AG10803 (cell line): ENCODE measurements at places on chromosomes 4 and X.

- no peak for DNase-seq
Measured at GRCh38 chrX:120016068-120016441, 61.4 kb downstream of the RHOXF2B start.

- DNase-seq, result peak; percentile 29
Measured at GRCh38 chrX:107673933-107674479, 45.7 kb downstream of the PRPS1 start.

GRCh38 chr4:1928356-1929239, 57.4 kb downstream of the NSD2 start:
- DNase-seq, result no peak

GRCh38 chr4:140595065-140595464, 26.3 kb upstream of the UCP1 start:
- peak; percentile 5 for DNase-seq

DNA sequence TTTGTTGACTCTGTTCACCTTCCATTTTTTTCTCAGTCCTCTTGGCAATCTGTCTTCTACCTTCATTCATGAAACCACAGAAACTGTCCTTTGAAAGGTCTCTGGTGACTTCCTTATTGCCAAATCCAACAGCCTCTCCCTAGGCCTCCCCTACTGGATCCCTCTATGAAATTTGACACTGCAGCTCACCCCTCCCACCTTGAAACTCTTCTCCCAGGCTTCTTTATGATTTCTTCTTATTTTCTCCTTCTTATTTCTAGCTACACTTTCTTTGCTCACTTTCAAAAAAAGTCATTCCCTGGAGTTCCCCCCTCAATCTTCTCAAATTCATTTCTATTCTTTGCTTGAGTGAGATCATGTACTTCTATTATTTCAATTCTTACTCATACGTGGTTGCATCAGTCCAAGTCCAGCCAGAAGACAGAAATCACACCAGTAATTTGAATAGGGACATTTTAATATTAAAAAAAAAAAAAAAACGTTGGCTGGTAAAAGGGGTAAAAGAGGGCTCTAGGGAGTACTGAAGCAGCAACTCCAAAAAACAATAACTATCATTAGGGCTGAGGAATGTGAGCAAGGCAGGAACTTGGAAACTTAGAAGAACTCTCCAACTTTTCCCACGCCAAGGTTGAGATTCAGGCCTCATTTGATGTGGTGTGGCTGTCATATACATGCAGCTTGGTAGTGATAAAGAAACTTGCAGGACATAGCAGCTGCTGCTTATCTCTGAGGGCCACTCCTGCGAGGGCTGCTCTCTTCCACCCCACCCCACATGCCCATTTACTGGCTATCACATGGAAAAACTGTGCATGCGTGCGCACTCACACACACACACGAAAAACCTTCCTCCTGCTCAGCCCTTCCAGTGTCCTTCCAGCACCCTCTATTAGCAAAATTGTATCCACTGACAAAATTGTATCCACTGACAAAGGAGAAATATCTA, 169.8 kb upstream of the GALNT7 start:
- DNase-seq, result peak; percentile 32

DNA sequence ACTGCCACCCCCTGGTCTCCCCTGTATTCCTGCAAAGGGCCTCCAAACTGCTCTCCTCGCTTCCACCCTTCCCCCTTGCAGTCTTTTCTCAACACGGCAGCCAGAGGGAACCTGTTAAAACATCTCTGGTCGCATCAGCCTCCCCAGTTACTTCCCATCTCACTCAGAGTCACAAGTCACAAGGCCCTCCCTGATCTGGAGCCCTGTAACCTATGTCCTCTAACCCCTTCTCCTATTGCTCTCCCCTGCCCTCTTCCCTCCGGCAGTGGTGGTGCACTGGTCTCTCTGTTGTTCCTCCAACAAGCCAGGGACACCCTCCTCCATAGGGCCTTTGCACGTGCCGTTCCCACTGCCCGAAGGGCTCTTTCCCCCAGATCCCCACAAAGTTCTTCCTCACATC, 73.2 kb downstream of the SH3KBP1 start:
- no peak for DNase-seq

DNA sequence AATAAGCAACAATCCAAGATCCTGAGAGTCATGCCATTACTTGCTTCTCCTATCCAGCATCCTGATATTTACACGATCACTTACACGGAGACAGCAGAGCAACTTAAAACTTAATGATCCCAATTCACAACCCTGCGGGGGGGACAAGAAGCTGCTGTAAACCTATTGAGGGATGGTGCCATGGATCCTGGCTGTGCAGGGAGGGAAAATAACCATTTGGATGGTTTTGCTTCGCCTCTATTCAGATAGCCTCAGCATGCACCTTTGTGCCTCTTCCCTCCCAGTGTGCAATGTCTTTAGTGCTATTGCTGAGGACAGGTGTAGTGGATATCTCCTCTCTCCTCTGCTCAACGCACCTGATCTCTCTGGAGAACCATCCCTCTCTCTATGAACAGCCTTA, 89.7 kb upstream of the PPARGC1A start:
- no peak for DNase-seq

GRCh38 chrX:150536455-150537116, 31.8 kb upstream of the MTM1 start:
- no peak for DNase-seq

GRCh38 chrX:15200871-15201270, 69.0 kb downstream of the ASB9 start:
- no peak for DNase-seq

DNA sequence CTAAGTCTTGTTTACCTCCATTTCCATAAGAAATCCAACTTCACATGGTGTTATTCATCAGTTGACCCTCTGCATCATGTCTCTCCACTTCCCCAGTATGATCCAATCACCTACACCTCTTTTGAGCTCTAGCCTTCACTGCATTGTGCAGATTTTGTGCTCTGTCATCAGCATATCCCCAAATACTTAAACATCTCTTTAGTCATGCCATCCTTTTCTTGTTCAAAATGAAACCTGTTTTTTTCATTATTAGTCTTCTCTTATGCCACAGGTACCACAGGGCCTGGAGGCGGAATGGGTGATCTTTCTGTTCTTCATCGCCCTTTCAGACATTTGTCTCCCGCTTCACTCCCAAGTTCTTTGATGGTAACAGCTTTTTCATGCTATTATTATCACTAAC, 382.7 kb upstream of the GALNTL6 start:
- no peak for DNase-seq

DNA sequence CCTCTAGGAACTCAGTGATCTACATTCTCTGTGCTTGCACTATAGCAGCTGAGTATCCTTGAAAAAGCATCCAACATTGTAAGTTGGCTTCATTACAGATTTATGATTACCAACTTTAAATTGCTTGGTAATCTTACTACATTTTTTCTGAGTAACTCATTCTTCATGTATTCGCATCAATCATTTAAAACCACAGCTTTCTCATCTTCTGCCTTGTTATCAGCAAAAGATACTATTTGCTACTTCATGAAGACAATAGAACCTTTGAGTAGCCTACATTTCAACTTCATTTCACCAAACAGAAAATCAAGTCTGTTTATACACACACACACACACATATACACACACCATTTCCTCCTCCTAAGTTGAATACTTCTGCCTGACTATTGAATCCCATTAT, 6.2 kb upstream of the DCAF8L2 start:
- DNase-seq, result no peak

- DNase-seq, result no peak
Measured at GRCh38 chrX:129798888-129799287, 19.1 kb downstream of the SASH3 start.

- no peak for DNase-seq
Measured at GRCh38 chr4:12703036-12703435, 781.1 kb downstream of the RAB28 start.

GRCh38 chr4:74822603-74823002, 28.3 kb upstream of the BTC start:
- DNase-seq, result no peak

GRCh38 chrX:68827256-68827655, 1.6 kb upstream of the EFNB1 start:
- DNase-seq, result no peak

DNA sequence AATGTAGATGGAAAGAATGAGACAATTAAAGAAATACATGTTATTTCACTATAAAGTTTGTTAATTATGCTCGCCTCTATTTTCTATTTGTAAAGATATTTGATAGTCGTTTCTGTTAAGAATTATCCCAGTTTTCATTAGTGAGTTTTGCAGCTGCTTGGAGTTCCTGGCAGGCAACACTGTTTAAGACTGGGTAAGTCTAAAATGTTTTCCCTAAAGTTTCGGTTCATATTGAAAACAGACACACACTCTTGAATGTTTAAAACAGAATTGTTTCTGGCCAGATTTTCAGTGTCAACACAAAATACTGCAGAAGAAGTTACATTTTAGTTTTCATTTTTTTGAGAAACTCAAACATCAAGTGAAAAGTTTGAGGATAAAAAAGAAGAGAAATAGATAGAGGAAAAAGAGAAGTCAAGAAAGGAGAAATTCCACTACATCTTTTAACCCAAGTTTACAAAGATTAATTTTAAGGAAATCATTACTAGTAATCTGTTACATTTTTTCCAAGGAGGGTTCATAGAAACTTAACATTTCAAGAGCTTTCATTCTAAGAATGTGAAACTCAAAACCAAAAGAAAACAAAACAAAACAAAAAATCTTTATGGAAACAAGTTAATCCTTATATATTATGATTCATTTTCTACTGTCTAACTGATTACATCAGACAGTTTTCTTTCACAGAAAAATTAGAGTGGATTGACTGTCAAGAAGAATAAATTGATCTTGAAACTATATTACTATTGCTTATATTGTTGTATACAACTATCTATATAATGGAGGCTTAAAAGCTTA, 305.5 kb downstream of the FAT4 start:
- DNase-seq, result peak; percentile 20

DNA sequence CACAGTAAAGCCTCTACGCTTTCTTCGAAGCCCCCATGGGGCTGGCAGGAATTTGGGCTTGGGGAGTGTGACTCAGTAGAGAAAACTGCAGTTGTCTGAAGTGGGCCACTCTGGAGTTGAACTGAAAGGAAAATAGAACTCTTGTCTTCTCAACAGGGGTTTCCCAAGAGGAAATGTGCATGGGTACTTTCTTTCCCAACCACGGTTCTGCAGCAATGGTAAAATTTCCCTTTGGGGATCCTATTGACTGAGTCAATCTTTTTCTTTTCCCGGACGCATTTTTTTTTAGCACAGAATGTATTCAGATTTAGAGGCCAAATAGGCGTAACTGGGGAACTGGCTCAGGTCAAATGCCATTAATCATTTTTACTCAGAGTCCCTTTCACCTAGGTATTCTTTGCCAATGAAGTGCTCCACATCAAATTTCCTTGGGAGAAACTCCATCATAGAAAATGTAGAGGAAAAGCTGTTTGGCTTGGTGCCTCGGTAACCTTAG, 269.3 kb downstream of the STIM2 start:
- DNase-seq, result no peak

- DNase-seq, result no peak
Measured at GRCh38 chr4:1234811-1235292, 14.1 kb downstream of the CTBP1 start.

GRCh38 chrX:70129816-70130215, 3.4 kb upstream of the IGBP1 start:
- peak; percentile 1 for DNase-seq

DNA sequence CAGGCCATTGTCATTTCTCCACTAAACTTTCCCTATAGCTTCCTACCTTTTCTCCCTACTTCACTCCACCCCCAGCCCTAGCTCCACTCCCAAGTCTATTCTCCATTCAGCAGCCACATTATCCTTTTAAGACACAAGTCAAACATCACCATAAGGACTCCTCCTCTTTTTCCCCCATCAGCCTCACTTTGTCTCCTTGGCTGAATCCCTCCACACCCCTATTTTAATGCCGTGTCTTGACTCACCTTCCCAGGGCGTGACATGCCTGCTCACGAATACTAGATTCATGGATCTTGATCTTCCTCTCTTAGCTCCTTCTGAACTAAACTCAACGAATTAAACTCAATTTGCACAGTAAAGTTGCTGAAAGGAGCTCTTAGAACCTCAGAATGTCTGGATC, 281.9 kb downstream of the PTTG2 start:
- DNase-seq, result no peak

- DNase-seq, result no peak
Measured at GRCh38 chr4:30208731-30209435, 511.3 kb upstream of the PCDH7 start.

DNA sequence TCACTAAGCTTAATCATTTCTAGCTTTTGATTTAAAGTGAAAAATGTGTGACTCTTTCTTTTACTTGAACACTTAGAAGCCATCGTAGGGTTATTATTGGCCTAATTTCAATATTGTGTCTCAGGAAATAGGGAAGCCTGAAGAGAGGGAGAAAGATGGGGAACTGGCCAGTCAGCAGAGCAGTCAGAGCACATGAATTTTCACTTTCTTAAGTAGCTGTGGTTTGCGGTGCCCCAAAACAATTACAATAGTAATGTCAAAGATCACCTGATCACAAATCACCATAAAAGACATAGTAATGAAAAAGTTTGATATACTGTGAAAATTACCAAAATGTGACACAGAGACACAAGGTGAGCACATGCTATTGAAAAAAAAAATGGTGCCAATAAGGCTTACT, 45.5 kb downstream of the CENPC start:
- no peak for DNase-seq

DNA sequence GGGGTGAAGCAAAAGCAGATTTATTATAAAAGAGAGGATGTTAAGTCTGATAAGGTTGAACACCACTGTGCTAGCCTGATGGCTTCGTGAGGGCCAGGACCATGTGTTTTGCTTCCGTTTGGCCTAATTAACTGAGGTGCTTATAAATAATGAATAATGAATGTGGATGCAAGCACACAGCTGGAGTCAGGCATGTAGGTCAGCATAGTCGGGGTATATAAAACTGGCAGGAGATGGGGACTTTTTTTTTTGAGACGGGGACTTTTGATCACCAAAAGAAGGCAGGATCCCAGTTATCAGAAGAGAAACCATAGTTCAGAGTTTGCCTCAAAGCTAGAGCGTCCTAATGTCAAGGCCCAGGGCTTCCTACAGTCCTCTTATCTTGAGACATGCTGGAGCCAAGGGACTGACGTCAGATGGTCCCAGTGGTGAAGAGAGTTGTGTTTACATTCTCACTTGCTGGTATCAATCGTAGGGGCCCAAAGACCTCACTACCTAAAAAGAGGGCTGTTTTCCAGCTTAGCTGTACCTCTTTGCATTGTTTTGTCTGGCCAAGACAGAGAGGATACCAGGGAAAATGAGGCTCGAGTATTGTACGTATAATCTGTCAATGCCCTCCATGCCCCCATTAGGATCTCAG, 50.4 kb downstream of the RTL9 start:
- no peak for DNase-seq

DNA sequence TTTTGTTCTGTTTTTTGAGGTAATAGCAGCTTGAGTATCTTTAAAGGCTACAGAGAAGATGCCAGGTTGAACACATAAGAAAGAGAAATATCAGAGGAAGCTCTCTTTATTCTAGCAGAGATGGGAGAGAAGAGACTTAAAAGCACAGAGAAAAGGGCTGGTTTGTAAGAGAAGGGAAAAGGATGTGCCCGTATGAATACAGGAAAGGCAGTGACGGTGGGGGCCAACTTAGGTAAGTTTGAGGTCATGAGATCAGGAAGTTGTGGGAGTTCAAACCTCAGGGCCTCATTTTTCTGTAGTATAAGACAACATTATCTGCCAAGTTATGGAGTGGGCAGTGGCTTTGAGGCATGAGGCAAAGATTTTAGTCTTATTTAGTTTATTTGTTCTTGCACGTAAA, 121.3 kb upstream of the S100G start:
- no peak for DNase-seq
